Cerebellar nuclear complex (tissue), 1 donor: ENCODE measurements at places on chromosomes 3 and 15.

GRCh38 chr3:9780458-9780812 is 10.7 kb upstream of the CAMK1 start:
- no peak for DNase-seq

- DNase-seq = no peak
Measured at GRCh38 chr15:41967506-41968206, 4.7 kb downstream of the EHD4 start.

DNA sequence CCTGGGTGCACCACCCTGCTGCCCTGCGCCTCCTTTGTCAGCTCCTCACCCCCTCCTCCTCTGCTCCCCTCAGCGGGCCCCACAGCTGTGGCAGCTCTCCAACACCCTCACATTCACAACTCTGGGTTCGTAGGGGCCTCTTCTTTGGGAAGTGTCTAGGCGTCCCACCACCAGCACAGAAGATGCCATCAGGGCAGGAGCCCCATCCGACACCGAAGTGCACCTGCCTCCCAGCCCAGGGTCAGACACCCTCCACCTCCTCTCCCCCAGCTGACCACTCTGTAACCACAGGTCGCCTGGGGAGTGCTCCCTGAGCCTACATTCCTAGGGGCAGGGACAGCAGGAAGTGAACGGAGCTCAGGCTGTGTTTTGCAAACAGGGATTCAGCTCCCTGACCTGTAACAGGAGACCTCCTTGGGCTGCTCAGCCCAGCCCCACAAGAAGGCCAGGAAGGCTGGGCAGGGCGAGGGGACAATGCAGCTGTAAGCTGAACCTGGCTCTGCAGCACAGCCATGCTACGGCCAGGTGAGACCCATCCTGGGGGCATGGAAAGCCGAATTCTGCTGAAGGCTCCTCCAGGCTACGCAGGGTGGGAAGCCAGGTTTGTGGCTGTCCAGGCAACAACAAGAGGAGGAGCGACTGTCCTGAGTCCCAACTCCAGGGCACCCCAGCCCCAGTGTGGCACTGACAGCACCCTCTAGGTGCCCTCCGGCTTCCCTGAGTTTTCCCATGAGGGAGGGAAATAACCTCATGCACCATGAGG is 269.0 kb downstream of the GOLGA6L6 start:
- no peak for DNase-seq

DNA sequence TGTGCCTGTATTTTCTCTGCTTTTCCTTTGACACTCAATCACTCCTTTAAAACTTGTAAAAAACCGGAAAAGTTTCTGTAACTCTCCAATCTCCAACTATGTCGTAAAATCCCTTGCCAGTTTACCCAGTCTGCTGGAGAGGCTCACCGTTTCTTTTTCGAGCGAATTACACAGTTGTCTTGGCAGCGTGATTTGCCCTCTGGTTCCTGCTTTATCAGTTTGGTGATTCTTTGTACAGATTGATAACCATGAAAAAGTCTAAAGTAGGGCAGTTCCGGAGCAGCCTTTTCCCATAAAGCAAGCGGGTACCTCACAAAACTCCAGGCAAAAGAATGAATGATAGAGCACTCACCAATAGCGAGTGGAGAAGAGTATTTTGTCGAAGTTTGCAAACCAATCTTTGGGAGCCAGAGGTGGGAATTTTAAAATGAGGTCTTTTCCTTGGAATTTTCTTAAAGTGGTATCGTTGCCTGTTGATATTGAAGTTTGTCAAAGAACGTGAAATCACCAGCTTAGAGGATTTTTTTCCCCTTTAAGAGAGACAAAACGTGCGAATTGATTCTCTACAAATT is at the start of gene TTC23:
TTC23 (minus strand) TSS at position 312 of the 572 bp plus-strand sequence. CDS start 20,869 bp downstream, outside the sequence.
- DNase-seq = no peak

GRCh38 chr3:51679777-51680176 is 8.7 kb downstream of the TEX264 start:
- DNase-seq = no peak

GRCh38 chr3:66989860-66990696 is 8.0 kb upstream of the KBTBD8 start:
- no peak for DNase-seq

DNA sequence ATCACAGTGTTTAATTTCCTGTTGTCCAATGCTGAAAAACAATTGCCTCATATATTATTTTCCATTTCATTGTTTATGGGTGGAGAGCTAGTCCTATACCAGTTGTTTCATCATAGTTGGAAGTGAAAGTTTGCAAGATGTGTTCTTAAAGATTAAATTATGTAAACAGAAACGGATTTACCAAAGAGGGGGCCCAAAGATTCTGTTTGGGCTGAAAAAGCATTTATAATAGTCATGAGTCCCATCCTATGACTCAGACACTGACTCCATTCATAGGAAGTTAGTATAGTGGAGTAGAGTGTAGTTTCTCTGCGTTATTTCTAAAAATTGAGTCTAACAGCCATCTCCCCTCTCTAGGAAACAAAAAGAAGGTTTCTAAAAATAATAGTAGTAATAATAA is 24.3 kb downstream of the NFKBIZ start:
- DNase-seq = no peak
